Dermis microvascular lymphatic vessel endothelial cell (primary cell): ENCODE measurements at places on chromosomes 7 and 10.
A peak's percentile ranks its signal among the peaks of the same experiment; 100 is the strongest.

DNA sequence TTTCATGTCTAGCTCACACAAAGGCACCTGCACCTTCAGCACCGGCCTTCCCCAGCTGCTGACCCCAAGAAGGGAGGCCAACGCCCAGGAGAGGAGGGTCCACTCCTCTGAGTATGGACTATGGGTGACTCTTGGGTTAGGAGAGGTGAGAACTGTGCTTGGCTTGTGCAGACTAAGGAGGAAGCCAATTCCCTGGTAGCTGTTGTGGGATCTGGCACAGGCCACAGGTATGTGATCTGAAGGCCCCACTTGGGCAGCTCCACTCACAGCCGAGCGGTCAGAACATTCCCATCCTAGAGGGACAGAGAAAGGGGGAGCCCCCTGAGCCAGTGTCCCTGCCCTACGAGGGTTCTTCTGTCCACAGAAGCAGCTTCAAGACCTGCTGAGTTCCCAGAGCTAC, 52.8 kb upstream of the FIGNL1 start:
- DNase-seq = no peak

- DNase-seq = no peak
These were observed 80.5 kb upstream of the TMEM106B start for GRCh38 chr7:12130609-12131008.

GRCh38 chr10:91251430-91252056, 31.1 kb downstream of the PCGF5 start:
- DNase-seq = peak; percentile 68

DNA sequence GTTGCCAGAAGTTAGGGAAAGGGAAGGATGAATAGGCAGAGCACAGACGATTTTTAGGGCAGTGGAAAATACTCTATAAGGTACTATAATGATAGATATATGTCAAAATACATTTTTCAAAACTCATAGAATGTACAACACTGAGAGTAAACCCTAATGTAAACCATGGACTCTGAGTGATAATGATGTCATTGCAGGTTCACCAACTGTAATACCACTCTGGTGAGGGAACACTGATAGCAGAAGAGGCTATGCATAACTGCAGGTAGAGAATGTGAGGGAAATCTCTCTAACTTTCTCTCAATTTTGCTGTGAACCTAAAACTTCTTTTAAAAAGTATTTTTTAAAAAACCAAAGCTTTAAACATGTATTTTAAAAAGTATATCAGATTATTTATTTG, 22.1 kb downstream of the POT1 start:
- no peak for DNase-seq

- DNase-seq = no peak
These were observed 91.9 kb downstream of the WNT2 start for GRCh38 chr7:117231047-117231359.

DNA sequence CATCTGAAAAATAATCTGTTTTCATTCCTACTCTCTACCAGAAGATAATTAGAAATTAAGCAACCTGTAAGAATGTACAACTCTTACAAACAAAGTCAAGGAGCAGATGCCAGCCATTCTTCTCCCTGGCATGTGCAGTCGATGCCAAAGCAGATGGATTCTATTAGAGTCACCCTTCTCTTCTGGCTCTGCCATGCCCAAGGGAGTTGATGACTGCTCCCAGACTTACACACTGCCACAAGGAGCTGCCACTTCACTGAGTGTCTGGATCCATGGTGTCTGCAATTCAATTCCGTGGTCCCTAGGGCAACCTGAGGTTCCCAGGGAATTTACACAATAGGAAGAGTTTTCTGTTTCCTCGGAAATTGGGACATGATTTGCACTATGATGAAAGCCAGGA, 89.1 kb upstream of the IFRD1 start:
- DNase-seq = no peak

DNA sequence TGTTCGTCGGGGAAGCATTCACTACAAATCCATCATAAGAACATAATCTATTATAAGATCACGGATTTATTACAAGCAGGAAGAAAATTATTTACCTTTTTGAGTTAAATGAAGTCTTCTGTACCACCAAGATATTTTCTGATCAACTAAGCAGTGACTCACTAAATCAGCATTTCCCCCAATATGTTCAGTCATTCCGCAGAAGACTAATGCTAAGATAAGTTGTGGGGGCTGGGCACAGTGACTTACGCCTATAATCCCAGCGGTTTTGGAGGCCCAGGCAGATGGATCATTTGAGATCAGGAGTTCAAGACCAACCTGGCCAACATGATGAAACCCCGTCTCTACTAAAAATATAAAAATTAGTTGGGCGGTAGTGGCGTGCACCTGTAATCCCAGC, 144.2 kb upstream of the EGR2 start:
- DNase-seq = peak; percentile 29

GRCh38 chr10:24352399-24352798, 143.5 kb downstream of the KIAA1217 start:
- DNase-seq = no peak

DNA sequence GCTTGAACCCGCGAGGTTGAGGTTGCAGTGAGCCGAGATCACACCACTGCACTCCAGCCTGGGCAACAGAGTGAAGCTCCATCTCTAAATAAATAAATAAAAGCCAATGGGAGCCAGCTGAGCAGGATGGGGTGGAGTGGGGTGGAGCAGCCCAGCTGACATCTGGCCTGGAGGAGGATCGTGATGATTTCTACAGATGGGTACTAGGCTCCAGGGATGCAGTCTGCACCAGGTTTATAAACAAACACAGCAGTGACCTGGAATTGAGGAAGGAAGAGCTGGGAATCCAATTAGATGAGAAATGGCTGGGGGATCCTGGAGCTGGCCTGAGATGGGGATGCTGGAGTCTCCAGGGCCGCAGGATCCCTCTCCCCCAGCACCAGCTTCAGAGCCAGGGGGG, 7.3 kb upstream of the GRIFIN start:
- DNase-seq = no peak

GRCh38 chr10:124005991-124006392, 87.4 kb downstream of the CHST15 start:
- no peak for DNase-seq

GRCh38 chr10:15700078-15700674, 19.5 kb downstream of the ITGA8 start:
- no peak for DNase-seq

DNA sequence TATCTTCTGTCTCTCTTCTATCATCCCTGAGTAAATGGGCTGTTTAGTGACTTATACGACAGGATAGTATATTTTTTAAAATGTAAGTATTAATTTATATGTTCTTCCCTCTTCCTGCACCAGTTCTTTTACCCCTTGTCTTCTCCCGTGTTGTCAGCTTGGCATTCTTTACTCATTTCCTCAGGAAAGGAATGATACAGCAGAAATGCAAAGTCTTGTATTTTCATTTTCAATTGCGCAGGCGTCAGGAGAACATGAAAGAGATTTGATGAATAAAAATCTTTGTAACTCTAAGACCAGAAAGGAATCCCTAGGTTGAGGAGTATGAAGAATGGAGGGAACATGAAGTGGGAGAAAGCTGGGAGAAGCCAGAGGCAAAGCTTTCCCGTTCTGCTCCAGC, 18.8 kb upstream of the VPS41 start:
- DNase-seq = no peak

DNA sequence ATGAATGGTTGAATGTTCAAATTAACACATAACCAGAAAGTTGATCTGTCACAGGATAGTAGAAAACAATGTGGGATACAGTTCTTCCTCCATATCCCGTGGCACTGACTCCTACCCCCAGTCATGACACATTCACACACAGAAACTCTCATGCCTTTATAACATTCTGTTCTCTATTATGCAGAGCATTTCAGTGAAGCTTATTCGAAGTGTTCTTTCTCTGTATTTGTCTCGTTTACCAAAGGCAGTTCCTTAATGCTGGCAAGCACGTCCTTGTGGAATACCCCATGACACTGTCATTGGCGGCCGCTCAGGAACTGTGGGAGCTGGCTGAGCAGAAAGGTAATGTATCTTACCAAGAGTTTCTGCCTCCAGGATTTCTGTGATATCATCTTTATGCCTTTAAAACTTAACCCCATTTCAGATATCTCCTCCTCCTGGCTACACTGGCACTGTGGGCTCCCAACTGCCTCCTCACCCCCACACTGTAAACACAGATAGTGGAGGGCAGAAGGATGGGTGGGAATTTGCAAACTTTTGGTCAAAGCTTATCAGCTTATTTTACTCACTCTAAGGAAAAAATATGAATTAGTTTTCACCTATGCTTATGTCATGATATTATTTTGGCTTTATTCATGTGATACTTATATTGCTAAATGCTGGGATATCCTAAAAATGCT, 34.1 kb downstream of the BLVRA start:
- no peak for DNase-seq

- DNase-seq = no peak
These were observed 9.1 kb upstream of the ZNF316 start for GRCh38 chr7:6628045-6628444.

DNA sequence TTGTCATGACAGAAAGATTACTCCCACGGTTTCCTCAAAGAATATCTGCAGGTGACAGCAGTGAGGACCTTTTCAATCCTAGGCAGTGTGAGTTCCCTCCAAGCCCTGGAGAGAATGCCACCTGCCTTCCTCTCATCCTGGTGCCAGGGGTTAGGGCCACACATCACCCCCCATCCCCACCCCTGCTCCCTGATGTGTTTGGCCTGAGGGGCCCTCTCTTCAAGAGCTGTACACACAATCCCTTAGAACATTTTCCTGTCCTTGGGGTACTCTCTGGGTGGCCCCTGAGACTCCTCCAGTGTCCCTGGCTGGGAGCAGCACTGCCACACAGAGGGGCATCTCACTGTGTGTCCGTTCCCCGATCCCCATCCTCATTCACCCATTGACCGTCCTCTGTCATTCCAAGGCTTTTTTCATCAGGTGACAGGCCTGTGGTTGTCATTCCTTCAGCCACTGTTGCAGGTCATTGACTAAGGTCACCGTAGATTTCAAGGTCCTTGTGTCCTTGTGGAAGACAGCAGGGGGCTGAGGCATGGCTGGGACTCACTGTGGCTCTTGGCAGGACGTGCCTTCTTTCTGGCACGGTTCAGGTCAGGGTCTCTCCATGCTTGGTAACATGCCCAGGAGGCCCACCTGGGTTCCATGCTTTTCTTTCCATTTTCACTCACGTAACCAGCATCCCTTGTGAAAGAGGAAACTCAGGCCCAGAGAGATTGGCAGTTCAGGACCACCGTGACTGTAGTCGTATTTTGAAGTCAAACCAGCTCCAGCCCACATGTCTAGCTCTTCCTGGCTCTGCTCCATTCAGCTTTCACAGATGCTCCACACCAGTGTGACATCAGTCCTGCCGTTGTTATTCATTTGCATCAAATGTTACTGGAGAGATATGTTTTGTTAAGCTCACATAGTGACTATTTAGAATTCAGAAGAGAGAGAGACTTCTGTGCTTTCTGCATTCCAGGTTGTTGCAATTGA, 26.8 kb upstream of the BTBD16 start:
- DNase-seq = no peak

DNA sequence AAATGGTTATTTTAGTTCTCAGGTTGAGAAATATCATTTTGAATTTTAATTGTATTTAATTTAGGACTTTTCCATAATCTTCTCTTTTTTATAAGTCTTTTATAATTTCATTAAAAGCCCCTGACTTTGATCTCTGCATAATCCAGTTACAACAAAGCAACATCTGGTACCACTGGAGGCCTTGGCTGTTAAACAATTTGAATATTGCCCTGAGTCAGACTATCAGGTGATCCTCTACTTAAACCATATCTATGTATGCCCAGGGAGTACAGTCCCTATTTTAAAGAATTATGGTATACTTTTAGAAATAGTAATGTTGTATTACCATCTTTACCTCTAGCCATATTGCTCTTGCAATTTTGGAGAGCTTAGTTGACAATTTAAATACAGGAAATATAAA, 119.1 kb downstream of the MAGI2 start:
- no peak for DNase-seq

GRCh38 chr7:156003220-156004162, 191.2 kb upstream of the SHH start:
- DNase-seq = no peak

GRCh38 chr10:103921750-103922195, 3.8 kb upstream of the STN1 start:
- peak; percentile 37 for DNase-seq

GRCh38 chr10:86205306-86206239, 161.0 kb downstream of the GRID1 start:
- no peak for DNase-seq

DNA sequence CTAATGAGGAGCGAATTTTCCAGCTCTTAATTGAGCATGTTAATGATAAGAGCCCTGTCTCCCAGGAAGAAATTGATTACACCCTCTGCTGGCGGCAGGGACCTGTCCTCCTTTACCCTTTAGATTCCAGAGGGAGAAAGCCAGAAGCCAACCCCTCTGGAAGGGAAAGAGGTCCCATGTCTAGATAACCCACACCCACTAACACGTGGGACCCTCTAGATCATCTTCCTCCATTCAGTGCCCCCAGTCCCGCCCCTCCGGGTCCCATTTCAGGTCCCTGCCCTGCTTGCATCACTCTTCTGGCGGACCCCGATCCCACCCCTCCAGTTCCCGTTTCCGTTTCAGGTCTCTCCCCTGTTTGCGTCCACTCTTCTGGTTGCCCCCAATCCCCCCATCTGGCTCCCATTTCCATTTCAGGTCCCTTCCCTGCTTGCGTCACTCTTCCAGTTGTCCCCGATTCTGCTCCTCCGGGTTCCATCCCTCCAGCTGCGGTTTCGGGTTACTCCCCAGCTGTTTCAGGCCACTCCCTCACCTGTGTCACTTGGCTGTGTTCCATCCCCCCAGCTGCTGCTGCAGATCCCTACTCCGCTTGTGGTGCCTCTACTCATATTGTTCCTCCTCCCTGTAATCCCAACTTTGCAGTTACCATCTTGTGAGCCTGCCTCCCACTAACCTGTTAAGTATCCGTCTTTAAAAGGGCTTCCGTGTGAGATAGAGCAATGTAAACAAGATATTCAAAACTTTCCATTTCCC, 202.4 kb downstream of the SH2D4B start:
- DNase-seq = no peak

DNA sequence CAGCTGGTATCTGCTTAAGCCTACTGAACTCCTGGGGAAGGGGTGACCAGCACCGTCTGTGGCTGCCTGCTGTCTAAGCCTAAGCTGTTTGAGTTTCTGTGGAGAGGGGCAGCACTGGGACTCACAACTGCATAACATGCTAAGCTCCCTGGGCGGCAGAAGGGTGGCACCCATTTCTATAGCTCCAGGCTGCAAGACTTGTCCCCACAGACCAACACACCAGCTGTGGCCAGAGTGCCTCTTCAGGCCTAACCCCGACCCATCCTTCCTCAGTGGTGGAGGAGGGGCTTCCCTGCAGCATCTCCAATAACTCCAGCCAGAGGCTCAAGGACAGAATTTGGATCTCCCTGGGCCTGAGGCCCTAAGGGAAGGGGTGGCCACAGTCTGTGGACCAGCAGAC, 464.1 kb downstream of the SEMA3D start:
- DNase-seq = no peak

- no peak for DNase-seq
These were observed 39.1 kb downstream of the LRRC20 start for GRCh38 chr10:70343312-70343711.
